ENCODE measurements at places on chromosomes 3 and 15.

DNA sequence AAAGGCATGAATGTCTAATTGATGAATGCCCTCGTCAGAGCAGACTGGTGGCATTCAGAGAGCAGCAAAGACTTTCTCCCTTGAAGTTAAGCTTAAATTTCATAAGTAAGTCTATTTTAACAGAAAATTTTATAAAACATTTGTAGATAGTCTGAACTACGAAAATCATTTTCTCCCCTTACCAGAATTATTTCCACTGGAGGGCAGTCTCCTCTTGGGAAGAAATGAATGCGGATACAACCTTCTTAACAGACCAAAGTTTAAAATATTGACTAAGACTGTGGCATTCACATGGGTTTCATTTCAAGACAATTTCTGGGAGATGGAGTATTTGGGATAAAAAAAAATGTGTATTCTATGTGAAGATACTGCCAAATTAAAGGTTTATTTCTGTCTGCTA lies 669.0 kb downstream of the FHIT start:
- DNase-seq = no peak

DNA sequence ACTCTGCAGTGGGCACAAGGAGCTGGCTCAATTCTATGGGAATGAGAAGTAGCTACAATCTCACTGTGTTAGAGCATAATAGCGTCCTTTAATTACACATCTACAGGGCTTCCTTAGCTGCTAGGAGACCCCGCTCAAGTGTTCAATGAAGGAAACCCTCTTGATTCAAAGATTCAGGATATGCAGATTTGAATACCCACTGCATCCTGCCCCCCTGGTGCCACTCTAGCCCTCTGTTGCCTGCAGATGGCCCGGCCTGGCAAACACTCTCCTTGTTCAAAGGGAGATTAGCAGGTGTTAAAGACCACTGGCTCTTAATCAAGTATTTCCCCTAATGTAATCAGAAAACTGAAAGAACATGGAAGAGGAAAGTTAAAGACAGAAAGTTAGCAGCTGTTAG lies 356.6 kb downstream of the VGLL3 start:
- DNase-seq = no peak

- DNase-seq = no peak
These were observed 154.5 kb downstream of the KLF13 start for GRCh38 chr15:31481142-31481541.

- no peak for DNase-seq
These were observed 22.7 kb downstream of the DHX36 start for GRCh38 chr3:154301561-154301960.

GRCh38 chr3:181711325-181712135 lies at the start of gene SOX2:
Gene SOX2, plus strand, starts transcription at chr3:181711925. Its CDS starts 436 bp downstream, at chr3:181712361.
- DNase-seq = no peak

GRCh38 chr15:70763950-70764730 lies 782 bp upstream of the UACA start:
- no peak for DNase-seq

DNA sequence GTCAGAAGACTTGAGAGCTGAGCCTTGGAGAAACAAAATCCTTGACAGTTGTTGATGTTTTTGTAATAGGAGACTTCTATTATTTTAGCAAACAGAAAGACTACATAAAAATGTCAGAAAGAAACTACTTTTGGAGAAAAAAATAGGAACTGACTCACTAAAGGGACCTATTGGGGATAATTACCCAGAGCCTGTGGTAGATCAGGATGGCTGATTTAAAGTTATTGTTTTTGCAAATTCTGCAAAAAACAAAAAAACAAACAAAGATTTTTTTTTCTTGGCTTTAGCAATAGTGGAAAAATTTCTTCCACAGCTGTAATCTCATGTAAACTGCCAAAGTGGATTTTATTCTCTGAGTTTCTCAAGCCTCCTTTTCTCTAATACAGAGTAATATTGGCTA lies 101.5 kb upstream of the SATB1 start:
- no peak for DNase-seq

GRCh38 chr15:77858792-77859490 lies 218.6 kb downstream of the TBC1D2B start:
- no peak for DNase-seq

DNA sequence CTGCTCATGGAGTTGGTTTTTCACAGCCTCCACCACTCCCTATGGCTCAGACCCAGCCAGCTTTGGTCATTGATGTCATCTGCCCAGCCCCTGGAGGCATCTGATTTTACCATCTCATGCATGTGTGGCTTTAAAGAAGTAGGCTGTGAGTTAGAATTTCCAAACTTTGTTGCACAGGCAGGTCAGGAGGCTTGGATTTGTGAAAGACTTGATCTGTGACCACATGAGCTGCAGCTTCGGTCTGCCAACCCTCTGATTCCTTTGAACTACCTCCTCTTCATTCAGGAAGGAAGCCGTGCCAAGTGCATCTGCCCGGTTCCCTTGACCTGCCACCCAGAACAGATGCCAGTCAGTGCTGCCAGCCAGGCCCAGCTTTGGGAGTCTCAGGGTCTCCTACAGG lies 9.2 kb downstream of the CTXND1 start:
- DNase-seq = no peak

DNA sequence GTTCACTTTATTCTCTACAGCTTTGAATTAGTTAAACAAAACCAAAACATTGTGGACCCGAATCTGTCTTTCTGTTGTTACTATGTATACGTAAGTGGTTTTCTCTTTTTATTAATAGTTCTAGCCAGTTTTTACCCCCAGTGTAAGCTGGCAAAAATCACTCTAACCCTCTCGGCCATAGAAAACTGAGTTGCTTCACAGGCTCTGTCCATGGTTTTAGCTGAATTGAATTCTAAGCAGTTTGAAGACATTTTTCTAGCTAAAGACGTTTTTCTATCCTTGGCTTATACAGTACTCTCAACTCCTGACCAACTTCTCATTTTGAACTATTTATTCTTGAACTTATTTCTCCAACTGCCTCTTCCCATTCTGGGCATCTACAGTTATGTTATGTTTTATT lies 62.9 kb downstream of the CDIN1 start:
- DNase-seq = no peak

DNA sequence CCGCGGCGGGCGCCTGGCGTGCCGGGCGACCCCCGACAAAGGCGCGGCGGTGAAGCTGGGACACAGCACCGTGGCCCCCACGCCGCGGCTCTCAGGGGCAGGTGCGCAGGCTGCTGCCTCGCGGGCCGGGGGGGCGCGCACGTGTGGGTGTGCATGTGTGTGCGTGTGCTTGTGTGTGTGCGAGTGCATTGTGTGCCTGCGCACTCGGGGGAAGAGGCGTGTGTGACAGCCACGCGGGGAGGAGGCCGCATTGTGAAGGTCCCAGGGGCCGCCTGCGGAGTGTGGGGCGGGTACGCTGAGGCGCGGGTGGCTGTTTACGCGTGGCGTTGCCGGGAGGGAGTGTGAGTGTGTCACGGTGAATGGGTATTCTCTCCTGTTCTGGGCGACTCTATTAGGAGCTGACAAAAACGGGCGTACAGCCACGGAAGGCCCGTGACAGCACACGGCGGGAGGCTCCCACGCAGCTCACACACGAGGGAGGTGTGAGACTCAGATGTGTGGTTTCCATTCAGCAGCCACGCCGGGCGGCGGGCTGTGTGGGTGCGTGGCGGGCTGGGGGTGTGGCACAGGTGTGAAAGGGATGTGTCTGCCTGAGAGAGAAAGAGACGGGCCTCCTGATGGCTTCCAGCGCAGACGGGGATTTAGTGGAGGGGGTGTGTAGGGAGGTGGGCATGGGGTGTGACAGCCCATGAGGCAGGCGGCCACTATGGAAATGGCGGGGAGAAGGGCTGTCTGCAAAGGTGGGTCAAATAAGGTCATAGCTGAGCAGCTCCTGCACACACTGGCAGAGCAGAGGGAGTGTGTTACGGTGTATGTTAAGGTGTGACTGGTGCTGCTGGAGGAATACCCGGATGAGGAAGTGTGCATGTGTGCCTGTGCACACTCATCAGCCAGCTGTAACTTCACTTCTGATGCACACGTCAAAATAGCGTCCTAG lies 750 bp downstream of the PODXL2 start:
- DNase-seq = peak; percentile 14

DNA sequence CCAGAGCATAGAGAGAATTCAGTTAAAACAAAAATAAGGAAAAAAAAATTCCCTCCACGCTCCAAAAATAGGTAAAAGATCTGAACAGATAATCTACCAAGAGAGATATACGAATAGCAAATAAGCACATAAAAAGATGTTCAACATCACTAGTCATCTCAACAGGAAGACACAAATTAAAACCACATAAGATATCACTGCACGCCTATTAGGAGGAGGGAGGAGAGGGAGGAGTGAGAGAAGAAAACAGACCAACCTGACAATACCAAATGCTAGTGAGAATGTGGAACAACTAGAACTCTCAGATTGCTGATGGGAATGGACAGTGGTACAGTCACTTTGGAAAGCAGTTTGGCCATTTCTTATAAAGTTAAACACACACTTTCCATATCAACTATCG lies 212.5 kb downstream of the FMN1 start:
- no peak for DNase-seq

DNA sequence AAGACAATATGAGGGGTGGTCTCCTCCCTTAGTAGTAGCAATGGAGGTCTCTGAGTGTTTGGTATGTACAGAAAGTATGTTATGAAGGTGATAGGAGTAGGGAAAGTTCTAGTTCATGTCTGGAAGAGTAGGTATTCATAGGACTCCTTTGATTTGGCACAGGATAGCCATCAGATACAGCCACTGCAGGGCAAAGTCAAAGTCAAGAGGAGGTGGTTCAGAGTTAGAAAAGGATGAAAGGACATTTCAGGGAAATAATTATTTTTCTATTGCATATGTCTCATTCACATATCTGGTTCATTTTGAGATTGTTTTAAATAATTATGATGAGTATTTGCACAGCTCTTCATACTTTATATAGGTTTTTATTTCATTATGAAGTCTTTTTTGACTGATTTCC lies 381.1 kb downstream of the MFSD1 start:
- no peak for DNase-seq

- DNase-seq = no peak
These were observed 250.6 kb upstream of the CMC1 start for GRCh38 chr3:27990837-27991236.

DNA sequence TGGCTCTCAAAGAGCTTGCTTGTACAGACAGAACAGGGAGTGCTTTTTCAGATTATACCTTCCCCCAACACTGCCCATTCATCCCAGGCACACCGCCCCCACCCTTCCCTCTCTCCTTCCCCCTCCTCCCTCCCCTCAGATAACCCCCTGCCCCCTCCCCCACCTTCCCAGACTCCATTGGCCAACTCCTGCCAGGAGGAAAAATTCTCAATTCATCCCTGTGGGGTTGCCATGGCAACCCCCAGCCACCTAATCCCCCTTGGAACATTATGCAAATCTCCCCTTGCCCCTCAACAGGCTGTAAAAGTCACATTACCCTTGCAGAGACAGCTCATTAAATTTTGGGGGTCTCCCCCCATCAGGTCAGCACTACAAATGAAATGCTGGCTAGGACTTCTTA lies 14.3 kb downstream of the TLE3 start:
- DNase-seq = no peak

GRCh38 chr3:195133462-195133861 lies 137.5 kb downstream of the XXYLT1 start:
- DNase-seq = peak; percentile 29

DNA sequence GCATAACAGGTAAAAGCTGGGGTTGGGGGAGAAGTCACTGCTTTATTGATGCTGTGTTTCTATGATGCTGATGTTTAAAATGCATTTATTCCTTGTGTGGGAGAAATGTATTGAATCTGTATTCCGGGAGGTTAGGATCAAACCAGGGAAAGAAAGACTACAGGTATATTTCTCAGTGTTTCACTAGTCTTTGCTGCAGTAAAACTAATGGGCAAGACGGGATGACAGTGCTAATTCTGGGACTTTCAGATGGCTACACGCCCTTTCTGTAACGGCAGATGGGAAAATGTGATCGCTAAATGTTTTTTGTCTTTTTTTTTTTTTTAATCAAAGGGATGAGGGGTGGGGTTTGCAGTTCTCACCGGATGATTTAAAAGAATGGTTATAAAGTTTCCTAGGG lies 393 bp downstream of the CNTN6 start:
- DNase-seq = no peak

GRCh38 chr3:196499061-196499460 lies 4.5 kb downstream of the RNF168 start:
- no peak for DNase-seq

DNA sequence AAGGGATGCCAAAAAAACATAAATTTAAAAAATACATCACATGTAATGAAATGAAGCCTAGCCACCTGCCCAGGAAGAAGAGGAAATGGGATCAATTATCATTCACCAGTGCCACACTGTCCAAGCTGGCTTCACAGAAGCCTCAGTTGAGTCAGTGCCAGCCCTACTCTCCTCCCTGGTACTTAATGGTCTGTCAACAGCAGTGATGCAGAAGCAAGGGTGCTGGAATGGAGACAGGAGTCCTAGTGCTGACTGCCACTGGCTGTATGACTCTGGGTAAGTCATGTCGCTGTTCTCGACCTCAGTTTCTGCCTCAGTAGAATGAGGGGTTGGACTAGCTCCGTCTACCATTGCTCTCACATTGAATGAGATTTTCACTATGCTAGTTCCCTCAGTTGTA lies 78.5 kb upstream of the LARS2 start:
- no peak for DNase-seq

- no peak for DNase-seq
These were observed 222.7 kb upstream of the DNAJC19 start for GRCh38 chr3:181212271-181212670.

GRCh38 chr3:14768182-14768790 lies 50.5 kb upstream of the FGD5 start:
- DNase-seq = no peak

DNA sequence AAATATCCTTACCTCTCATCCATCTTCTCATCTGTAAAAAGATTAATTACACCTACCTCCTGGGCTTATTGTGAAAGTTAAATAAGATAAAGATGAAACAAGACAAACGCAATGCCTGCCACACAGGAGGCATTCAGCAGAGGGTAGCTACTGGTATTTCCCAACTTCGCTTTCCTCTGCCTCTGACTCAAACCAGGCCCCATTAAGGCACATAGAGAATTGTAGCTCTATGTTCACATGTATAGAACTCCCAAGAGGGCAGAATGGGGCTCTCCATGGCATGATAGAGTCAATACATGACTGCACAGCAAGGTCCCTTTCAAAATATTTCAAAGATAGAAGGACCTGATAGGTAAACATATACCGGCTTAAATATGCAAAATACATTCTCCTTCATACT lies 1.4 kb downstream of the LYSMD2 start:
- DNase-seq = no peak

- no peak for DNase-seq
These were observed 2.0 kb downstream of the PRSS50 start for GRCh38 chr3:46715507-46716175.

DNA sequence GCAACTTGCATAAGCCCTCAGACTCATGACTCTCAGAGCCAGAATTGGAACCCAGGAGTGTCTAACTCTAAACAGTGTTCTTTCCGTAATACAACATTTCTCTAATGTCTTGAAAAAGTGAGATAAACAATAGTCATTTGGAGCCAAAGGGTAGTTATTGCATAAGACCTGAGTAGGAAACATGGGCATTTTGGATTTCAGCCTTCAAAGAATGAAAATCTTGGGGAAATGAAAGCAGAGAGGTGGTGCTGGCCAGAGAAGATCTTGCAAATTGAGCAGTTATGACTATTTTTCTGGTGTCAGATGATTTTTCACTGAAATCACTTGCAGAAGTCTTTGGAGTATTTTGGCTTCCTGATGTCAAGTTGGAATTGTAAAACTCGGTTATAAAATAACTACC lies 379.4 kb downstream of the DIPK2A start:
- DNase-seq = no peak

Data from stimulated activated CD4-positive, alpha-beta T cell treated with anti-CD3 and anti-CD28 coated beads, Interleukin-15, amount 100 ng/mL, for 48 hours (primary cell).